Fibroblast of skin of back (primary cell): ENCODE measurements at places on chromosomes 3 and 15.

DNA sequence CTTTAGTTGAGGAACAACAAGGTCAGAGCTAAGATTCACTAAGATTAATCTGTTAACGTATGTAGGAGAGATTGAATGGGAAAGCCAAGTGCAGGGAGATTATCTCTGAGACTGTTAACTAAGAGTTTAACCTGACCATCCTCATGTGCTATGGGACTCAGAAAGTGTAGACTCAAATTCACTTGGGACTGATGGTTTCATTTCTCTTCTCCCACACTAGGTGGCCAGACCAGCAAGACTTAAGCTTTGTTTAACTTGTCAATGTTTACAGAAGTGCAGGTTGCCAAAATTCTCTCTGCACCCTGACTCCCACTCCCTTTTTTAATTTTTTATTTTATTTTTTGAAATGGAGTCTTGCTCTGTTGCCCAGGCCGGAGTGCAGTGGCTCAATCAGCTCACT lies 6.3 kb upstream of the HEXA start:
- no peak for DNase-seq

- DNase-seq = peak; percentile 1
Observed at GRCh38 chr3:118842147-118842863, 192.3 kb downstream of the IGSF11 start.

- DNase-seq = no peak
Observed at GRCh38 chr3:68817243-68817642, 115.1 kb downstream of the TAFA4 start.

DNA sequence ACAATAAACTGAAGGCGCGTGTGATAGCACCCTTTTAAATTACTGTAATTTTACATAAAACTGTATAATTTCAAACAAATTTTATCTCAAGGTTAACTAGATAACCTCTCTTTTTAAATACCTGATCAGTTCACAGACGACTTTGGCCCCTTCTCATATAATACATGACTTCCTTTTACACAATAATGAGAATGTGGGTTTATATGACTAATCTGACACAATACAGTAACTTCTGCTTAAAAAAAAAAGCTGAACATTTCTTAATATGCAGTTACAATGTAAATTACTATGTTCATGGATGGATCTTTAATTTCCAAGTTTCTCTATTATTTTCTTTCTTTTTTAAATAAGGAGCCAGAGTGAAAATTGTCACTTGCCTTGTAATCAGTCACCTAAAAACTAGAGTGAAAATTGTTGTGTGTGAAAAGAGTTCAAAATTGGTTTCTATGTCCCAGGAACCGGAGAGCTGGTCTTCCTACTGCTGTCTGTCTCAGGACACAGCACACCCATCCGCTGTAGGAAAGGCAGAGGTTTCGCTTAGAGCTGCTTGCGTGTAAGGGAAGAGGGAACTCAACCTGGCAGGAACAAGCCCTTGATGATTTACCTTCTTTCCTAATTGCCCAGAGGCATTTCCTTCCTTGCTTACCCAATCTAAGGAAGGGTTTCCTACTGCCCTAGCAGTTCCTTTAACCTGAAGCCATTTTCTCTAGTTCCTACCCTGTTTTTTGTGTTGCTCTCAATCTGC lies 33.3 kb downstream of the PLD1 start:
- DNase-seq = no peak

- DNase-seq = no peak
Observed at GRCh38 chr3:40690749-40691451, 166.1 kb downstream of the ZNF621 start.

DNA sequence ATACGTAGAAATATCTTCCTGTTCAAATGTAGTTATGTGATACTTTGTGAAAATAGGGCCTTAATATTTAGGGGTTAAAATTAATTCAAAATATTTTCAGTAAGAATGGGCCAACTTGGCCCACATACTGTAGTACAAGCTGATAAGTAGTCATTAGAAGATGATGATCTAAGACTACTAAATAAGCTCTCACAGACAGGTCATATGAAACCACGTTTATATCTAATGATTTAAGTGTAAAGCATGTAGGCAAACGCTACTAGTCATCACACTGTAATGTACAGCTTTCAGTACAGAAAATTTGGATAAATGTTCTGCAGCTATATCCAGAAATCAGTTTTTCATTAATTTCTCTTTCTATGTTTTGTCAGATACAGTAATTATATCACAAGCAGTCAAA lies 228.6 kb downstream of the UBE2E2 start:
- DNase-seq = peak; percentile 45

- peak; percentile 37 for DNase-seq
Observed at GRCh38 chr3:105360003-105360402, 6.7 kb upstream of the ALCAM start.

GRCh38 chr3:138051947-138052802 lies 42.2 kb downstream of the CLDN18 start:
- peak; percentile 47 for DNase-seq

DNA sequence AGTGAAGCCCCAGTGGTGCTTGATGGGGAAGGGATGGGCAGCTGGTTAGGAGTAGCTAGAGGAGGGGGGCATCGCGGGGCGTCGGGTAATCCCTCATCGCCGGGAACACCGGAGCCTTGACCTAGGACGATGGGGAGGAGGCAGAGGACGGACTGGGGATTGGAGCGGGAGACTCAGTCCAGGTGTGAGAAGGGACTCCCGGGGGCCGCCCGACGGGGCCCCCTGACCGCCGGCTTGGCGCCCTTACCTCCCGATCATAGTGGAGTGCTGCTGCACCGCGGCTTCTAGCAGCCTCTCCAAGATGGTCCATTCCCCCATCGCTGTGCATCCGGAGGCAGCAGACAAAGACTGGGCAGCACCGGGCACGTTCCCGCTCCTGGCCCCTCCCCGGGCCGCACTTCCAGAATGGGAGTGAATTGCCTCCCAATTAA lies 612 bp downstream of the GJD2 start:
- DNase-seq = no peak

DNA sequence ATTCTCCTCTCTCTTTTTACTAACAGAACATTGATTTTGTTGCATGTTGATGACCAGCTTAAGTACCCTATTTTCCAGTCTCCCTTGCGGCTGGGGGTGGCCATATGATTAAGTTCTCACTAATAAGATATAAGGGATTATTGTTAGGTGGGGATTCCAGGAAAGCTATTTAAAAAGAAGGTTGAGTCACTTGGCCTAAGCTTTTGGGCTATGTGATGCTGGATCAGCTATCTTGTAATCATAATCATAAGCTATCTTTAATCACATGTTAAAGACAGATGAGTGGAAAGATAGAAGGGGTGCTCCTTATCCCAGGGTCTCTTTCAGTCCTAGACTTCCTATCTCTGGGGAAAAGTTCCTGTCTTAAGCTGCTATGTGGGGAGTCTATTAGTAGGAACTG lies 59.9 kb downstream of the CGNL1 start:
- no peak for DNase-seq

DNA sequence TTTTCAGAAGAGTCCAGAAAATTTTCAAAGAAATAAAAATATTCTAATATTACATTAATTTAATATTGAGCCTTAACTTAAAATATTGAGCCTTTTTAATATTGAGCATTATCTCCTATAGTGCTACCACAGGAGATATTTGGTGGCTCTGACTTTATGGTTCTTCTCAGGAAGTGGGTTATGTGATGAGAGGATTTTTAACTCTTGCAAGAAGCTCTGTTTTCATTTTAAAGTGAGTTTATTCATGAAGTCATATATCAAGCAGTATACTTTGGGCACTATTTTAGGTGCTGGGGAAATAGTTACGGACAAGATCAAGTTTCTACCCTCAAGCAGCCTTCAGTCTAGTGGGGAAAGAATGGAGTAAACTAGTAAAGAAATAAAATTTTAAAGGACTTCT lies 13.4 kb upstream of the MBNL1 start:
- no peak for DNase-seq

DNA sequence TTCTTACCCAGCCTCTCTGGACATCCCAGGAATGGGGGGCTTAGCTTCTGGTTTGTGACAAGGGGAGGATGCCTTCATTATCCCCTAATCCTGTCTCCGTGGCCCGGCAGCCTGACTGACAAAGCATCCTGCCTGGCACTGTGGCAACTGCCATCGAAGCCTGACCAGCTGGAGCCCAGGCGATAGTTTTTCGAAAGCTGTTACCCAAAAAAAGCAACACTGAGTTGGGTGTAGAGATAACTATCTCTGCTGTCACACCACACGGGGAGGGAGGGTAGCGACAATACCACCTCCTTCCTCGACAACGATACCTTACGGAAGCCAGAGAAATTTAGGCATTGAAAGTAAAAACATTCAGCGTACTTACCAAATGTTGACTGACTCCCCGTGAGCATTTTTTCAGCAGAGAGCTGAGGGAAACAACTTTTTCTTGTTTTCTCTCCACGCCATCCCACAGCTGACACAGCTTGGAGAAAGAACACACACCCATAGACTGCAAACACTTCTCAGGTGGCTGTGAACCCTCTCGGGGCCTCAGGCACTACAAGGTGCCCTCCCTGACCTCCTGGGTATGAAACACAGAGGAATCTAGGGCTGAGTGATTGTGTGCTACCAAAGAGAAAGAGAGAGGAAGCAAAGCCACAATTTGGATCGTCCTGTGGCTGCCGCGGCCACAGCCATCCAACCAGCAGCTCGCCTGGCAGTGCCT lies 361.9 kb upstream of the ICE2 start:
- no peak for DNase-seq

- DNase-seq = no peak
Observed at GRCh38 chr15:80474224-80475215, 70.3 kb downstream of the ARNT2 start.

- peak; percentile 20 for DNase-seq
Observed at GRCh38 chr3:126773783-126774182, 69.7 kb downstream of the CHCHD6 start.

GRCh38 chr15:77410701-77411618 lies 8.9 kb downstream of the PEAK1 start:
- no peak for DNase-seq

DNA sequence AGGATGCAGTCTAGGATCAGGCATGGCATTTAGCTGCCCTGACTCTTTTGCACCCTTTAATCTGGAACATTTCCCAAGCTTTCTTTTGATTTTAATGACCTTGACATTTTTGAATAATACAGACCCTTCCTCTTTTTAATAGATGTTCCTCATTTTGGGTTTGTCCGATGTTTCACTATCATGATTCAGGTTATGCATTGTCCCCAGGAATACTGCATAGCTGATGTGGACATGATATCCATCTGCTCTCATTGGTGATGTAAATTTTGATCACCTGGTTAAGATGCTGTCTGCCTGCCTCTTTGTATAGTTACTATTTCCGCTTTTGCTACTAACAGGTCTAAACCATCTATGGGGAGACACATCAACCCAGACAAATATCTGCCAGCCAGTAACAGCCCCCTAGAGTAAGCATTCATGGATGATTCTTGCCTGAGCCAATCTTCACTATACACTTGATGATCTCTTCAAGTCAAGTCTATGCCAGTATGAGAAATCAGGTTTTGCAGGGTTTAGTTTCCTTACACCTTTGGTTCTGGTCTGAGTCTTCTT lies 50.6 kb upstream of the ULK4 start:
- DNase-seq = no peak

GRCh38 chr15:95609096-95609495 lies 721.4 kb upstream of the NR2F2 start:
- DNase-seq = peak; percentile 65

DNA sequence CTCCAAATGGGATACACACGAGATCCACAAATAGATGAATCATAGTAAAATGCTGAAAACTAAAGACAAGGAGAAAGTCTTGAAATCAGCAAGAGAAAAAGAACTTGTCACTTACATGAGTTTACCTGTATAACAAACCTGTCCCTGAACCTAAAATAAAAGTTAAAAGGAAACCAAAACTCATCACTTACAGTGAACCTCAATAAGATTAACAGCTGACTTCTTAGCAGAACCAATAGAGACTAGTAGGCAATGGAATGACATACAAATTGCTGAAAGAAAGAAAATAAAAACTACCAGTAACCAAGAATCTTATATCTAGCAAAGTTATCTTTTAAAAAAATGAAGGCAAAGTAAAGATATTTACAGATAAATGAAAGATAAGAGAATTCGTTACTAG lies 27.4 kb downstream of the SEC22A start:
- DNase-seq = no peak

GRCh38 chr3:175826759-175827158 lies 967.6 kb downstream of the NAALADL2 start:
- DNase-seq = no peak

DNA sequence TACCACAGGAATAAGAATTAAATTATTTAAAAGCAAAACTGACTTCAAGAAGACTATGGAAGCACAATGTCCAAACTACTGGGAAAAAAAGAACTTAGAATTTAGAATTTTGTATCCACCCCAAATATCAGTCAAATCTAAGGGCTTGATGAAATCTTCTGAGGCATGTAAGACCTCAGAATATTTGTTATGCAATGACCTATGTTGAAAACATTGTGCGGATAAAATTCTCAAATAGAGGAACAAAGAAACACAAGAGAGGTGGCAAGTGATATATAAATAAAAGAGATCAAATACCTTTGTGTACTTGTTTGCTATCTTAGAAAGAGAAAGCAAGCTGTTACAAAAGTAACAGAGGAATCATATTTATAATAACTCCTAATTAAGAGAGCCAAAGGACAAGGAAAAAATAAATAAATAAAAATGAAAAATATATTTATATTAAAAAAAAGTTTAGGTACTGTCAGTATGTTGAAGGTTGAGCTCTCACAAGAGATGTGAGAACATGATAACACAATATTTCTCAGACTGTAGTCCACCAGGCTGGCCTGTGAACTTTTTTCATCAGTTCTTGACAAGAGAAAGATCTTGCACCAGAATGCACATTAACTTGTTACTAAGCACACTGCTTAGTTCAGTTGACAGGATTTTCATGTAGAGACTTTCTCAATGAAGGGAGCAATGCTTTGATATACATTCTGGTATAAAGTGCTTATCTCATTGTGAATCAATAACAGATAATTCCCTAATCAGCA lies 50.0 kb downstream of the CPA3 start:
- DNase-seq = no peak

DNA sequence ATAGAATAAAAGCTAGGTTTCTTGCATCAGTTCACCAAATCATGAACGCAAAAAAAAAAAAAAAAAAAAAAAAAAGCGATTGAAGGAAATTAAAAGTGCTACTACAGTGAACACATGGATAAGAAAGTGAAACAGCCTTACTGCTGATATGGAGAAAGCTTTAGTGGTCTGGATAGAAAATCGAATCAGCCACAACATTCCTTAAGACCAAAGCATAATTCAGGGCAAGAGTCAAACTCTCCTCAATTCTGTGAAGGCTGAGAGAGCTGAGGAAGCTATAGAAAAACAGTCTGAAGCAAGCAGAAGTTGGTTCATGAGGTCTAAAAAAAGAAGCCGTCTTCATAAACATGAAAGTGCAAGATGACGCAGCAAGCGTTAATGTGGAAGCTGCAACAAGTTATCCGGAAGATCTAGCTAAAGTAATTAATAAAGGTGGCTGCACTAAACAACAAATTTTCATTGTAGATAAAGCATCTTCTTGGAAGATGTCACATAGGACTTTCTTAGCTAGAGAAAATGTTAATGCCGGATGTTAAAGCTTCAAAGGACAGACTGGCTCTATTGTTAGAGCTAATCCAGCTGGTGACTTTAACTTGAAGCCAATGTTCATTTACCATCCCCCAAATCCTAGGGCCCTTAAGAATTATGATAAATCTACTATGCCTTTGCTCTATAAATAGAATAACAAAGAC lies 19.2 kb downstream of the P3H2 start:
- peak; percentile 81 for DNase-seq

GRCh38 chr3:134600206-134600605 lies 50.6 kb downstream of the KY start:
- DNase-seq = no peak

GRCh38 chr3:139940622-139941021 lies 5.6 kb downstream of the CLSTN2 start:
- DNase-seq = no peak

- DNase-seq = peak; percentile 86
Observed at GRCh38 chr3:178084938-178085816, 451.1 kb upstream of the KCNMB2 start.

- no peak for DNase-seq
Observed at GRCh38 chr3:14664170-14664569, 10.8 kb upstream of the C3orf20 start.
